Stimulated activated CD4-positive, alpha-beta T cell treated with anti-CD3 and anti-CD28 coated beads, TNF-alpha, amount 100 ng/mL, for 48 hours (primary cell): ENCODE measurements at places on chromosomes 13 and 19.

GRCh38 chr13:92407858-92408257 is 818.7 kb upstream of the GPC6 start:
- no peak for DNase-seq

DNA sequence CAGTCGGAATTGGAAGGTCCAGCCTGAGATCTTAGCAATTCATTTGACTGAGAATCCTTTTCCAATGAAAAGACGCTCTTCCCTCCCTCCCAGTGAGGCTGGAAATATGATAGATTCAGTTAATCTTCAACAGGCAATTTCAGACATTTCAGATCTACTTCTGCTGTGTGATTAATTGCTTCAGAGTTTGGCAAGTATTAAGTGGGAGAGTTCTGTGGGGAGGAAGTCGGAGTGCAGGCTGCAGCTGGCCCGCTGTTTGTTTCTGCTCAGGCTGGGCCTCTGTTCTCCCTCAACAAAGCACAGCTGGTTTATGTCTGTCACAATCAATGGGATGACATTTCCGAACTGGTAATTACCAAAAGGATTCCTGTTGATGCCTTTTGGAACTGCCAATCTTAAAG is 178.2 kb downstream of the NDFIP2 start:
- DNase-seq, result no peak

DNA sequence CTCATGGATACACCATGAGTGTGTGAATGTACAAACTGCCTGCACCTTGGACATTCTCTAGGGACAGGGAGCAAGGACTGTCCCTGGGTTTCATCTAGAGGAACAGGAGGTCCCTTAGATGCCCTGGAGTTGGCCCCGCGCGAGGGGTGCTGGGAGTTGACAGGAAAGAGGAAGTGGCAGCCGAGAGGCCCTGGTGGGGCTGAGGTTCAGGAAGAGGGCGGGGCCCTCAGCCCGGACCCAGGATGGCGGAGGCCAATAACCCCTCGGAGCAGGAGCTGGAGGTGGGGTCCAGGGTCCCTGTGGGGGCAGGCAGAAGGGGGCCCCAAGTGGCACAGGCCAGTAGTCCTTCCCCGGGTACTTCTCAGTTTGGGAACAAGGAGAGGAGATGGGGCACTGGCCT is 6.9 kb downstream of the PKN1 start:
- peak; percentile 63 for DNase-seq

DNA sequence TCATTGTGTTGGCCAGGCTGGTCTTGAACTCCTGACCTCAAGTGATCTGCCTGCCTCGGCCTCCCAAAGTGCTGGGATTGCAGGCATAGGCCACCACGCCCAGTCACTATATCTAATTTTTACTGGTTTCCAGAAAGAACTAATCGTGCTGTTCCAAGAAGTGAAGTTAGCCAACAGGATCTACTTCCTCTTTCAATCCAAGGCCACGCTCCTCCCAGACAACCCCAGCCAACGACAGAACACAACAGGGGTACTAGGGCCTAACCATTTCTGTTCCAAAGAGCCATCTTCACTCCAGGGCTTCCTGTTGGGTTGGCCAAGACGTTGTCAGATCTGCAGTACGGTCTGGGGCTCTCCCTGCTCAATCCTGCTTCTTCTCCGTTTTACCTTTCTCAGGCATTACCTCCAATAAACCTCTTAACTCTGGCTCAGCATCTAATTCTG is 7.0 kb upstream of the LSM14A start:
- DNase-seq, result no peak

DNA sequence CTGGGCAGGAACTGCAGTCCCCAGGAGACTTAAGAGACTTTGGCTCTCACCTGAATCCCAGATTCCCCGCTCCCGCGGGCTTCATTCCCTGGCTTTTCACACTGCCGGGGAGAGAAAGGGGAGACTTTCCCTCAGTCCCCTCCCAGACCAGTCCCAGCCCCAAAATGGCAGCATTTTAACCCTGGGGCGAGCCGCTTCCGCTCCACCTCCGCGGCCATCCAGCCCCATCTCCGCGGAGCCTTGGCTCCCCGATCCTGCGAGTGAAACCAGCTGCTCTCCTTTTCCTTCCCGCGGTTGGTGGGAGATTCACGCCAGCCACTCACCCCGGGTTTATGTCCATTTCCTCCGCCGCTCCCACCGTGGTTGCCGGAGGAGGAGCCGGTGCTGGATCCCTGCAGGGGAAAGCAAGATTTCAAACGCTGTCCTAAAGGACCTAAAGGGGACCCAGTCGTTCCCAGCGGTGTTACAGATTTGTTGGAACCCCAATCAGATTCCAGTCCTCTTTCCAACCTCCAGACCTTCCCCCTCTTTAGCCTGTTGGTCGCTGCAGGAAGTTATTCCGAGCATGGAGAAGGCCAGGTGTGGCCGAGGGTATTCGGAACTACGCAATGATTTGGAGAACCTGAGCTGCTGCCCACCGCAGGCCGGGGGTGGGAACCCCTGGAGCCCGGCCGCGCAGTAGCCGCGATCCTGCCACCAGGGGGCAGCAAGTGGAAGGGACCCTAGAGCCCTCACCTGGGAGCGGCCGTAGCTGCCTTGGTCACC is 3.4 kb downstream of the DMKN start:
- peak; percentile 63 for DNase-seq

DNA sequence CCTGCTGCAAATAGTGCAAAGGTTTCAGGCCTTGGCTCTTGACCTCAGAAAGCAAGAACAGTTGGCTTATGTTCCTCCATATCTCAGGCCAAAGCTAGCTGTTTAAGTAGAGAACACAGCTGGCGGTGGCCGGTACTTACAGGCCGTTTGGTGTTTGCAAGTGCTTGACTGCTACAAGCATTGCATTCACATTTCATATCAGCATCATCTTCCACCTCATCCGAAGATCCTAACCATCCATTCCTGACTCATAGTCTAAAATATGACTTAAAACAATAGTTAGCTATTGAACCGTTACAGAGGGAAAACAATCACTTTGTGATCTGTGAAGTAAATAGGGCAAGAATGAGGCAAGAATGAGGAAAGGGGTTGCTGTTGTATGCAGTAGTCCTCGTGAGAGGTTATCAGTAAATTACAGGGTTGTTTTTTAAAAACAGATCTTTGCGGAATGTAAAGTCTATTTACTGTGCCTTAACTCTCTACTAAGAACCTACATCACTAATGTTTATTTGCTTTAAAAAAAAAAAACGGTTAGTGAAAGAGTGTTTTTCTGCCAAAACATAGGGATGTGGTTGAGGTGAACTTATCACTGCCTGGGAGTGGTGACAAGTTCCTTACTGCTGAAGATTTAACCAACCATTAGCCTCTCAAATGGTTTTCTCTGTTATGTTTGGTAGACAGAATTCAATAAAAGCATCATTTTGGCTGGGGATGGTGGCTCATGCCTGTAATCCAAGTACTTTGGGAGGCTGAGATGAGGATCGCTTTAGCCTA is 21.6 kb upstream of the WDR88 start:
- DNase-seq, result no peak

- no peak for DNase-seq
Measured at GRCh38 chr19:49558591-49558990, 21.8 kb downstream of the NOSIP start.

GRCh38 chr19:46378268-46378667 is 31.4 kb downstream of the PPP5C start:
- DNase-seq, result no peak

DNA sequence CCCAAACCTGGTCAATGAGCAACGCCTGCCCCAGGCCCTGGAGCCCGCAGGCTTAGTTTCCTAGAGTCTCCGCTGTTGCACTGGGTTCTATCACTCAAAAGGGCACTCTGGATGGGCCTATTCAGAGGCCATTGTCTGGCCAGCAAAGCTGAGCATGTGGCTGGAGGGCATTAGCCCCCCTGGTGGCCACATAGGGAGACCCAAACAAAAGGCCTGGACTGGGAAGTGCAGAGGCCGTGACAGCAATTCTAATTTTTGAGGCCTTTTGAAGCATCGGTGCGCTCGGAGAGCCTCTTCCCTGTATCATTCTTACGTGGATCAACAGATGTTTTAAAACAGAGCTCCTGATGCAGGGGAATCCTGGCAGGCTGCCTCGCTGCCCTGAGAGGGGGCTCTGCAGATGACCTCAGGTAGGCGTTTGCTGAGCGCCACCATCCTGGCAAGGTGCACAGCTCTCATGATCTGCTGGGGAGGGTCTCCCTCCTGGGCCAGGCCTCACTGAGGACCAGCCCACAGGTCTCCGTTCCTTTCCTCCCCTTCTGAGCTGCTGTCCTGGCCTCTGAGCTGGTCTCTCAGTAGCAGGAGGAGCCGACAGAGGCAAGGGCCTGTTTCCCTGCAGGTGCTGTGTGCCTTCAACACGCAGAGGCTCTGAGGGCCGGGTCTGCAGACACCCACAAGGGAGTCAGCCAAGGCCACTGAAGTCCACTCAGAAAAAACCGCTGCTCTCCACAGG is 190.5 kb downstream of the URI1 start:
- no peak for DNase-seq

DNA sequence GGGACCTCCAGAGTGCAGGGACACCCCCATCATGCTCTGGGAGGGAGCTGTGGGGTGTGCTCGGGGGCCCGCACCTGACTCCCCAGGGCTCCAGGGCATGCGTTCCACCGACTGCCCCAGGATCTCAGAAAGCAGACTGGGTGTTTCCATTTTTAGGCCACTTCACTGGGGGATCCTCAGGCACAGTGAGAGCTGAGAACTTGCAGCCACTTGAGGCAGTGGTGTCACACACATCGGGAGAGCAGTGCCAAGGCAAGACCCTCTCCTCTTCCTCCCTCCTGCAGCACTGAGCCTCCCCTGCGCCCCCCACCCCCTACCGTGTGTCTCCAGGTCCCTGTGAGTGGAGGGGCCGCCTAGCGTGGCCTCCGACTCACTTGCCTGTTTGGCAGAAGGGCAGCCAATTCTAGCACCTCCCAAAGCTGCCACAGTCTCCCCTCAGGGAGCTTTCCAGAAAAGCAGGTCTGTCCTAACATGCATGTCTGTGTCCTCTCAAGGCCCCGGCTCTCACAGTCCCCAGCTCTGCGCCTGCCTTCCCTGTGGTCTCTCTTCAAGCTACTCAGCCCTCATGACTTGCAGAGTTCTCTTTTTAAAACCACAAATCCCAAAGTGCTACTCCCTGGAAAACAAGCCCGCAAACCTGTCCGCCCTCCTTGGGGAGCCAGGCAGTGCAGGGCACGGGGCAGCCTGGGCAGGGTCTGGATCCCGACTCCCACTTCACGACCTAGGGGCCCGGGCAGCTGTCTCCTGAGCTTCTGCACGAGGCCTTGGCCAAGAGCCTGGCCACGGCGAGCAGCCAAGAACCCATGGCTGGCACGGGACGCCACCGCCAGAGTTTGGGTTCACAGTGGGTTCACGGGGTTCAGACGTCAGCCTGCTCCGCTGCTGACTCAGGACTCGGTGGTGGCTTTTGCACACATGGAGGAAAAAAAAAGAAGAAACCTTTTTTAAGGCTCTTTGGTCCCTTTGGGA is 94.1 kb downstream of the STK24 start:
- no peak for DNase-seq

DNA sequence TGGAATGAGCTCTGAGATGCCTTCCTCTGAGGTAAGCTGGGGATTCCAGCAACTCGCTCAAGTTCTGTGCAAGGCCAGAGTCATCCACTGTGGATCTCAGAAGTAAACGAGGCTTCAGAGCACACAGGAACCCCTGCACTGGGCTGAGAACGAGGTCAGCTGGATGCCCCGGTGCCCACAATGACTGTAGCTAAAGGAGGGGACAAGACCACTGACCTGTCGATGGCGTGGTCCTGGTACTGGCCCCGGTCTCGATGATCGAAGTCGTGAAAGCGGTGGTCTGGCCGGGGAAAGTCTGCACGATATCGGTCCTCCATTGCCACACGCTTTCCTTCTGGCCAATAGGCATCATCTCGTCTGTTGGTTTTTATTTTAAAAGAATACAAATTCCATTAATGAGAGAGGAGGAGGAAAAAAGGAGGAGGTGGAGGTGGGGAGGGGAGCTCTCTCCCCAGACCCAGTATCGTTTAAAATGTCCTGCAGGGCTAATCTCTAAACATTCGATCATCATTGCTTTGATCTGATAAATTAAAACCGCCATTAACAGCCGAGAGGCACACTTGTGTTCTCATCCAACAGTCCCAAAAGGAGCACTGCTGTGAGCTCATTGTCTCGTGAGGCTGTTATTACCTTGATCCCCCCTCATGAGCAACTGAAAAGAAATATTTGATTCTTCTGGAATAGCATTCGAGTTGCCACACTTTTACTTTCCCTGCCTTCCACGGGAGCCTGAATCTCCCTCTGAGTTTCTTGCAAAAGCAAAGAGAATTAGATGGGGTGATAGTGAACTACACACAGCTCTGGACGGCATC is 25.0 kb upstream of the TINCR start:
- no peak for DNase-seq

- no peak for DNase-seq
Measured at GRCh38 chr13:112716841-112717520, 27.1 kb downstream of the ATP11A start.

- no peak for DNase-seq
Measured at GRCh38 chr13:72284791-72285190, 417.8 kb upstream of the DACH1 start.

GRCh38 chr13:50460358-50460757 is 383.1 kb downstream of the DLEU7 start:
- no peak for DNase-seq

DNA sequence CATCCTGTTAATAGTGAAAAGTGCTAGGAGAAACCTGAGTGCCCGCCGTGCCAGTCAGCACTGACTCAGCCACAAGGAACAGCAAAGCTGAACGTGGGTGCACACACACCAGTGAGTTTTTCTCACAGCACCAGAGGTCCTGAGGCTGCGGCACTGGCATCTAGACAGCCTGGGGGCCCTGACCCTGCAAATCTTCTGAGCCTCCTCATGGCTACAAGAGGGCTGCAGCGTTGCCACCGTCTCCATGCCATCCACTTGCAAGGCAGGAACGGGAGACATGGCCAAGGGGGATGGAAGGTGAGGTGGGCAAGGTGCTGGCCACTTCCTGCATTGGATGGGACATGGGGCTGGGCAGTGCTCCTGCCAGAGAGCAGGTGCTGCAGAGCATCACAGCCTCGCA is 211.2 kb upstream of the SOX1 start:
- DNase-seq, result no peak

DNA sequence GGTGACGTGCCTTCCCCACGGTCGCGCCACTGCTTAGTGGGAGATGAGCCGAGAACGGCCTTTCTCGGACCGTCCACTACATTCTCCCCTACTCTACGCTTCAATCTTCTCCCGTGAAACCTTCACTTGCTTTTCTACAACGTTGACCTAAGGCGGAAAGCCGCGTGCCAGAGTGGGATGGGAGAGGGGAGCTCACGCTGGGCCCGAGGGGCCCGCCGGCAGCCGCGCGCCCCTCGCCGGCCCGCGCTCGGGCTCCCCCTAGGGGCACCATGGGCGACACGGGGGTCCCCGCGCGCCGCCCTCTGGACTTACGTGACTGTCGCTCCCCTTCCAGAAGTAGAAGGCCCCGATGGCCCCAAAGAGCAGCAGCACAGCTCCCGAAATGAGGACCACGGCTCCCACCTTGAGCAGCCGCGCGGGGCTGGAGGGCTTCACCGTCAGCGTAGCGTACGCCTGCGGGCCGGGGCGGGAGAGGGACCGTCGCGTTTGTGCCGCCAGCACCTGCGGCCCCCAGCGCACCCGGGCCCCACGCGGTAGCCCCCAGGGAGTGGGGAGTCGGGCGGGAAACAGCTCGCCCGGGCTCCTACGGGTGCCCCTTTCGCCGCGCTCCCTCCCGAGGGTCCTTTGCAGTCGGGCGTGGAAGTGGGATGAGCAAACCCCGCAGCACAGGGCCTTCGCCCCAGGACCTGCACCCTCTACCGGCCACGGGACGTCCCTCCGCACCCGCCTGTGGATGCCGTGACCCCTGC is 727 bp downstream of the CNMD start:
- peak; percentile 6 for DNase-seq

GRCh38 chr19:49873834-49874233 is 3.3 kb downstream of the AKT1S1 start:
- DNase-seq, result no peak

- DNase-seq, result no peak
Measured at GRCh38 chr19:931860-932647, 6.2 kb downstream of the ARID3A start.

- no peak for DNase-seq
Measured at GRCh38 chr13:42354241-42355091, 82.5 kb downstream of the AKAP11 start.
